Activated CD4-positive, alpha-beta T cell treated with anti-CD3 and anti-CD28 coated beads for 4 hours (primary cell): ENCODE measurements at places on chromosomes 3 and 15.

DNA sequence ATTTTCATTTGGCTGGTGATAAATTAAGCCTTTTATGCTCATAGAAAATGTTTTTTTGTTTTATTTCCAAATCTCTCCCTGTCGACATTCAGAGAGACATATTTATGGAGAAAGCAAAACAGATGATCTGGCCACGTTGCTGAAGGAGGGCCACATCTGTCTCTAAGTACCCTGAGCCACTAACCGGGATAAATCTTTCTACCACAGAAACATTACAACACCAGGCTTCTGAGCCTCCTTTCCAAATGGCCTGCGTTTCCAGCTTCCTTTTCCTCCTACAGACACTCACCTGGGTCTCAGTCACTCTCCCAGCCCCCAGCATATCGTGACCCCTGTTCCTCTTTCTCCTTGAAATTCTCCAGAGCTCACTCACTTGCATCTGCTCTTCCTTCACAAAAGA is 161.0 kb downstream of the ARRDC4 start:
- DNase-seq, result no peak

DNA sequence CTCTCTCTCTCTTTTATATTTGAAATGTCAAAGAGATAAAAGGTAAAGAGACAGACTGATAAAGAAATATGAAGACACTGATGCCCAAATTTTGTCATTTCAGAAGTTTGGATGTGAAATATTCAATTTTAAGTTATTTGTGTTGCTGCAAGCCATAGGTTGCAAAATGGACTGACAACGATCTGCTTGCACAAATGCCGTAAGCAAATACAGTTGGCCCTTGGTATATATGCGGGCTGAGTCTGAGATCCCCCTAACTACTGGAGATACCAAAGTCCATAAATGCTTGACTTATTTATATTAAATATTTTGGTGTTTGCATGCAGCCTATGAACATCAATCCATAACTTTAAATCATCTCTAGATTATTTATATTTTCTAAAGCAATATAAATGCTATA is 1459.1 kb upstream of the ALCAM start:
- no peak for DNase-seq

DNA sequence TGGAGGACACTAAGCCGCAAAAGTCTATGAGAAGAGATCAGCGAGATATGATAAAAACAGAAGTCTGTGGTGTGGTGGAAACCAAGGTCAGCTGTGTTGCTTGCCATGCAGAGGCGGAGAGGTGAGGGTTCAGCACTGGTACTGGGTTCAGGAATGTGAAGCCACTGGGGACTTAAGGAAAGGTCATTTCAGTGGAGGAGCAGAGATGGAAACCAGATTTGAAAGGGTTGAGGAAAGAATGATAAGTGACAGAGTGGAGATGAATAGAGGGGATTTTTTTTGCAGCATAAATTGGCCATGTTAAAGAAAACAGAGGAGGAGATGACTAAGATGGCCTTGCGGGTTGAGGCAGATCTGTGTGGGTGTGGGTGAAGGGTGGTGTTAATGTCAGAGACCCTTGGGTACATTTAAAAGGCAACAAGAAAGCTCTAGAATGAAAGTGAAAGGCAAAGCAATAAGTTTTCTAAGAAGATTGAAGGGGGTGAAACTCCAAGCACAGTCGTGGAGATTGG is 265.5 kb downstream of the ADAMTSL3 start:
- DNase-seq, result no peak

DNA sequence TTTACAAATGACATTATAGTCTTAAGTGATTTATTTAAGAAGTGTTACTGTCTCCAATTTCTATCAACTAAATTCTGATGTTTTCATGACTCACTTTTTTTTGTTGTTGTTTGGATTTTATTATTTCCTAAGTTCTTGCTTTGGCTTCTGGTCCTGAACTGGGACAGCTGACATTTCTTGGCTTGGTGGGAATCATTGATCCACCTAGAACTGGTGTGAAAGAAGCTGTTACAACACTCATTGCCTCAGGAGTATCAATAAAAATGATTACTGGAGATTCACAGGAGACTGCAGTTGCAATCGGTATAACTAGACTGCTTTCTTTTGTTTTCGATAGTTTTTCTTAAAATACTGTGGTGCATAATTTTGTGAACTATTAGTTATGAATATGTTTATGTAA is 47.5 kb downstream of the ASTE1 start:
- DNase-seq, result no peak

GRCh38 chr15:32722136-32722535 is 4.3 kb downstream of the GREM1 start:
- no peak for DNase-seq

GRCh38 chr15:35123743-35124142 is 38.6 kb upstream of the NANOGP8 start:
- DNase-seq, result no peak

DNA sequence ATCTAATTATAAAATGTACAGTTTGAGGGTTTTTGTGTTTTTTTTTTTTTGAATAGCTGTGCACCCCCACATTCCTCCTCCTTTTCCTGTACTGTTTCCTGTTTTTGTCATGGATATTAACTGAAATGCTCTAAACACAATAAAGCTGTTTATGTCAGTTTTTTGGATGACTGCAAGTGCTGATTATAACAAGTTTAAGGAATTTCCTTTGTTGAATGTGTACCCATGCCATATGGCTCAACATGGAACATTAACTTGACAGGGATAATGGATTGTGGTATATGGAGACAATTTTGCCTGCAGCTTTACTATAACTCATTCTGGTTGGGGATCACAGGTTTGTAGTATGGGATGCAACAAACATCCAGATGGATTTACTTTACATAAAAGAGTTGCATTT is 216.4 kb downstream of the TCF12 start:
- no peak for DNase-seq

DNA sequence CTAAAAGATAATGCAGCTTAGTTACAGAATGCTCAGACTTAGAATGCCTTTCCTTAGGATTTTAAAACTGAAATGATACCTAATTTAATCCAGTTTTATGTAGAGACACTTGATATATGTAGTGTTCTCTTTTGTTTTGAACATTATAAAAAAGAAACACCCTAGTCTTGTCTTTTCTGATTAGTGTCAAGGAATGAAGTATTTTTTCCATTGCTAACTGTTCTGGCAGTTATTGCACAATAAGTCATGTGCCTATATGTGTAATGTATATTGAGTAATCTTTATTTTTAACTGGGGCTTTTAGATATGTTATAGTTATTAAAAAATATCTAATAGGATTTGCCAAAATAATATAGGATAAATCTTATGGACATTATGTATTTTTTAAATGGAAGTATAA is 4.5 kb downstream of the ARL8B start:
- no peak for DNase-seq

- no peak for DNase-seq
Measured at GRCh38 chr15:100254691-100255090, 87.1 kb downstream of the ADAMTS17 start.

DNA sequence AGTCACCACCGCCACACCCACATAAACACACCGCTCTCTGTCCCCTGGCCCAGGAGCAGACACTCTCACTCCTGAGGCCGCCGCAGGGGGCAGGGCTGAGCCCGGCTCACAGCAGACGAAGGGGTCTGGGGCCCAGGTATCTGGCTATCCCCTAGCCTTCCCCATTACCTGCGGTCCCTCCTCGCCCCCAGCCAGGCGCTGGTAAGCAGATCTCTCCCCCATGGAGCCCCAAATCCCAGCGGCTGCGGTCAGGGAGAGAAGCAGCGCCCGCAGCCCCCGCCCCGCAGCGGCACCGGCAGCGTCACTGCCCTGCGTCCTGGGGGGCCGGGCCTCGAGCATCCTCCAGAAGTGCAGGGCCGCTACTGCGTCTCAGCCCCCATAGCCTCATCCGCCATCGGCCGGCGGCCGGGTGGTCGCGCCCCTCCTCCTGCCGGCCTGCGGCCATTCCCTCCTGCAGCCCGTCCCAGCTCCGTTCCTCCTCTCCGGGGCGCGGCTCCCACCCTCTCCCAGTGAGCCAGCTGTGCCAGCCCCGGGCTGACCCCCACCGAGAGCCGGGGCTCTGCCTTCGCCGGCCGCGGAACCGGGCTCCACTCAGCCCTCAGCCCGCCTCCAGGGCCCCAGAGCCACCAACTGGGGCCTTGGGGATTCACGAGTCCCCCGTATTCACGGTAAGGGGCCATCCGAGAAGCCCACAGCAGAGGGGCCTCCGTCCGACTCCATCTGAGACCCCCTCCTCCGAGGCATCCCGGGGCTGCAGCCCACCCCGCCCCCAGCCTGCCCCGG is 13.1 kb downstream of the TNK2 start:
- DNase-seq, result peak; percentile 64

GRCh38 chr15:45921376-45921775 is 286.5 kb downstream of the SQOR start:
- no peak for DNase-seq

GRCh38 chr15:29942143-29942542 is 119.9 kb upstream of the TJP1 start:
- DNase-seq, result no peak

GRCh38 chr15:32042269-32042972 is 12.1 kb downstream of the CHRNA7 start:
- no peak for DNase-seq

GRCh38 chr3:143288944-143289343 is 169.4 kb downstream of the CHST2 start:
- no peak for DNase-seq

DNA sequence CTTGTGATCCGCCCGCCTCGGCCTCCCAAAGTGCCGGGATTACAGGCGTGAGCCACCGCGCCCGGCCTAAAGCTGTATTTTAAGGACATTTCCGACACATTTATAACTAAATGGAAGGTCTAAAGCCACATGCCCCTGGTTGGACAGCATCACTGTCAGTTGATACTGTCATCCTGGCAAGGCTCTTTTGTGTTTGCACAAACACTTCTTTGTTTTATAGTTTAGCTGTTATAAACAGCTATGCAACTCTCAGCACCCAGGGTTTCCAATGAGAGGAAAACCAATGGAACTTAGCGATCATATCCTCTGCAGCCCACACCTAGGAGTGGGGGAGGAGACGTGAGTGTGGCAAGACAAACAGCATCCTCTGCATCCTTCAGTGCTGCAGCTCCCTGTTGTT is 19.7 kb downstream of the NIPA1 start:
- no peak for DNase-seq

GRCh38 chr3:2908693-2909351 is 201.4 kb downstream of the IL5RA start:
- no peak for DNase-seq

- DNase-seq, result no peak
Measured at GRCh38 chr3:102177075-102177755, 257.6 kb upstream of the ZPLD1 start.

DNA sequence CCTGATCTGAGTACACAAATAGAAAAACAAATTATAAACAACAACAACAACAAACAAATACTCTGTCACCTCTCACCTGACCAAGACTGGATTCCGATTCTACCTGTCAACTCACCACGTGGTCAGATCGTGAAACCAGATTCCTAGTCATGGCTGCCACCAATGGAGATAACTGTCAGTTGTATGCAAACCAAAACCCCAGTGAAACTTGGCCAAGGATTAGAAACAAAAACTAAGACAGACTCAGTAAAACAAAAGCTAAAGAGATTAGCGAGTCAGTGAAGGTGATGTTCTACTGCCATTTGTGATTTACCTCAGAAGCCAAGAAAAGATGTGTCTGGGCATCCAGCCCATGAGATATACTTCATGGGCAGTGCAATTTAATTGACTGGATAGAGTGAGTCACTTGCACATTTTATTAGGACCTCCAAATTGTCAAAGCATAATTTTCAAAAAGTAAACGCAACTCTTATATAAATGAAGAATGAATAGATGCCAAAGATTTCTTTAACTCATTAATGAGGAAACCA is 31.1 kb downstream of the PHLDB2 start:
- no peak for DNase-seq

- DNase-seq, result no peak
Measured at GRCh38 chr3:134817297-134817696, 22.2 kb downstream of the EPHB1 start.

DNA sequence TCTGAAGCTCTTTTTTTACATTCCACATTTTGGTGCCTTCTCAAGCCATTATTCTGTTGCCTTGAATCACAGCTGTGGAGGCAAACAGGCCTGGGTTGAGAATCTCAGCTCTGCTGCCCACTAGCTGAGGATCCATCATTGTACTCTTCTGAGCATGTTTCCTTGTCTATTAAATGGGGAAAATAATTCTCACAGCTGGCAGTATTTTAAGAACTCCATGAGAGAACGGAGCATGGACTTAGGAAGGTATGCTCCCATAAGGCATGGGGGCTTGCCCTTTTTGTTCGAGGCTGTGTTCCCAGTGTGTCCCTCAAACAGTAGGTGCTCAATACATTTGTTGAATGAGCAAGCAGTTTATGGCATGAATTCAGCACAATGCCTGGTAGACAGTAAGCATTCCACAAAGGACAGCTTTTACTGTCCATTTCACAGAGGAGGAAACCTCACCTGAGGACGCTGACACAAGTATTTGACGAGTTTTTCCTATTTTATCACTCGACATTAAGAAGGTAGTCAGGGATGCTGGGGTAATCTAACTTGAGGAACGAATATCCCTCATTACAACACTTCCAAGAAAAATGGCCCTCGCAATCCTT is 2.1 kb upstream of the PTPRG start:
- no peak for DNase-seq

GRCh38 chr3:43689766-43690399 is 855 bp upstream of the ABHD5 start:
- DNase-seq, result no peak

DNA sequence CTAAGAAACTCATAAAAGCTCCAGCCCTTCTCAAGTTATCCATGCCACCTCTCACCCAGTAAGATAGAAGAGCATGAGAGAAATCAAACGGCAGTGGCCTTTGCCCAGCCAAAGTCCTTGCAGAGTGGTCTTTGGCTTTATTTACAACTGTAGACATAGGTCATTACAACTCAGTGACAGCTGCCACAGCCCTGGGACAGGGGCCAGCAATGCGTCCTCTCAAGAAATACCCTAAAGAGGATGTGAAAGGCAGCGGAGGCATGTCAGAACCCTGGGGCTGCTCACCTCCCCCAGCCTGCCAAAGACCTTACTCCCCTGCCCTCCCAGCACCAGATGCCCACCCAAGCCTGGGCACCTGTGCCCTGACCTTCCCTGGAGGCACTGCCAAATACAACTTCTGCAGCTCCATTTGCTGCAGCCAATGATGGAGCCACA is 6.3 kb downstream of the ACAA1 start:
- DNase-seq, result no peak

DNA sequence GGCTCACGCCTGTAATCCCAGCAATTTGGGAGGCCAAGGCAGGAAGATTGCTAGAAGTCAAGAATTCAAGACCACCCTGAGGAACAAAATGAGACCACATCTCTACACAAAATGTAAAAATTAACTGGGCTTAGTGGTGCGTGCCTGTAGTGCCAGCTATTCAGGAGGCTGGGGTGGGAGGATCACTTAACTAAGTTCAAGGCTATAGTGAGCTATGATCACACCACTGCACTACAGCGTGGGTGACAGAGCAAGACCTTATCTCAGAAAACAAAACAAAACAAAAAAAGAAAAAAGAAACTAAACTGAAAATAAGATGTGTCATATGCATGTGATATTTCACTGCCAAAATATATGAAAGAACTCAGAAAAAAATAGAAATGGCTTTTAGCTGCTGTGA is 243.3 kb upstream of the CCDC54 start:
- no peak for DNase-seq

GRCh38 chr15:48388910-48389309 is 57.7 kb downstream of the DUT start:
- no peak for DNase-seq
